ENCODE measurements at places on chromosomes 16 and 17.

- no peak for DNase-seq
These were observed 31.4 kb downstream of the B9D1 start for GRCh38 chr17:19331134-19331533.

- DNase-seq = no peak
These were observed 23.2 kb downstream of the SLC39A11 start for GRCh38 chr17:73069164-73069770.

DNA sequence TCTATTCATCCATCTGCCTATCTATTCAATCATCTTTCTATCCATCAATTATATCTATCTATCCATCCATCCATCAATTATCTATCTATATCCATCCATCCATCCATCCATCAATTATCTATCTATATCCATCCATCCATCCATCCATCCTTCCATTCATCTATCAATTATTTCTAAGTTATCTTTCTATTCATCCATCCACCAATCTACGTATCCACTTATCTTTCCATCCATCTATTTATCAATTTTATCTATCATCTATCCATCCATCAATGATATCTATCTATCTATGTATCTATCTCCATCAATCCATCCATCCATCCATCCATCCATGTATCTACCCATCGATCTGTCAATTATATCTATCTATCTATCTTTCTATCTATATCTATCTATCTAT lies 158.4 kb upstream of the ZKSCAN2 start:
- DNase-seq = no peak

DNA sequence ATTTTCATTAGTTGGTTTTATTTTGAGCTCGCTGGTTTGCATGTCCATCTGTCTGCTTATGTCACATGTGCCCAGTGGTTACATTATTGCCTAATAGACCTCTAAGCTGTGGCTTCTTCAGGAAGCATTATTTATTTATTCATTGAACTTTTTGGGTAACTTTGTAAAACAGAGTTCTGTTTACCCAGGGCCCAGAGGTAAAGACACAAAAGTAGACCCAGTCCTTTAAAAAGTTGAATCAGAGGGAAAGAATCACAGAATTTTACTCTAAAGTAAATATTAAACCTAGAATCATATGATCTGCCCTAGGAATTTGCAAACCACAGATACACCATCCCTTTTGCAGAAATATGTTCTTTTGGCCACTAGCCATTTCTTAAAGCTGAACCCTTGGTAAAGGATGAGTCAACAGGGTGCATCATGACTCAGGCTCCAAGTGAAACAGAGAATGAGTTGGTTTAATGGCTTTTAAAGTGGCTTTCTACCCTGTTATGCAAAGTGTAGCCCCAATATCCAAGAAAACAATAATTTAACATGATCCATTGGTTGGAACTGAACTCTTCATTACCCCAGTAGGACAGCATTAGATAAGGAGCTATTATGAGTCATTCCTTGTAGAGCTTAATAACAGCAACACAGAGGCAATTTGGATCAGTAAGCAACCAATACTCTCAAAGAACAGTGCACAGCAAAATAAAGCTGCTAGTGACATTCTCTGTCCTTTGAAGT lies 236.3 kb downstream of the KCNJ2 start:
- no peak for DNase-seq

DNA sequence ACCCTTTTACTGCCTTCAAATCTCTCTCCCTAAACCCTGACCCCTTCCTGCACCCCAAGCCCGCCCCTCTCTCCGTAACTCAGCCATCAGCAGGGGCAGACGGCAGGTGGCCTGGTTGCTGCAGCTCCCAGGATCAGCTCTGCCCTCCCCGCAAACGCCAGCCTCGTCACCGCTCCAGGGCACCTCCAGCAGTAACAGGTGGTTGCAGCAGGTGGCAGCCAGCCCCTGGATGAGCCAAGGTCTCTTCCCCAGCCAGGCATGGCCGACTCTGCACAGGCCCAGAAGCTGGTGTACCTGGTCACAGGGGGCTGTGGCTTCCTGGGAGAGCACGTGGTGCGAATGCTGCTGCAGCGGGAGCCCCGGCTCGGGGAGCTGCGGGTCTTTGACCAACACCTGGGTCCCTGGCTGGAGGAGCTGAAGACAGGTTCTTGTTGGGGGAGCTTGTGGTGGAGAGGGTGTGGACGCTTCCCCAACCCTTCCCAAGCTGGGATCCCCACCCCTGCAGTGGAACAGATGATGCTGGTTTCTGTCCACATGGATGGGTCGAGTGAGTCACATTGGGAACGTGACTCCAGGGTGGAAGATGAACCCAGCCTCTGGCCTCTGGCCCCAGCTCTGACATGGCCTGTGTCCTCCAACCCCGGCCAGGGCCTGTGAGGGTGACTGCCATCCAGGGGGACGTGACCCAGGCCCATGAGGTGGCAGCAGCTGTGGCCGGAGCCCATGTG lies 558 bp downstream of the HSD3B7 start:
- DNase-seq = no peak

DNA sequence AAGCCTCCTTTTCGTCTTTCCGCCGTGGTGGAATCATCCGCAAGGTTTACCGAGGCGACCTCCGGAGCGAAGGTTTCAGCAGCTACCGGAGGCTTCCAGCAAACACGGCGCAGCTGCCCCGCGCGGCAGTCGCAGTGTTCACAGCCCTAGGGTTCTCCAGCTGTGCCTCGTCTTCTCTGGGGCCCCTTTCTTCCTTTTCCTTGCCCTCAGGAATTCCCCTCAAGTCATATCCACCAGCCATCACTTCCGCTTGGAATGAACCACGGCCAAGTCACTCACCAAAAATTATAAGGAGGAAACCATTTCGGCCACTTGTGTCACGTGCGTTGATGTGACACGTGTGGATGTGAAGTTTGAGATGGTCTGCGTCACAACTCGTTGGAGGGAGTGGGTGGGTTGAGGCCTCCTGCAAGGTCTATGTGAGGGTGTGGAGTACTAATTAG lies 636 bp upstream of the ERN1 start:
- peak; percentile 58 for DNase-seq

DNA sequence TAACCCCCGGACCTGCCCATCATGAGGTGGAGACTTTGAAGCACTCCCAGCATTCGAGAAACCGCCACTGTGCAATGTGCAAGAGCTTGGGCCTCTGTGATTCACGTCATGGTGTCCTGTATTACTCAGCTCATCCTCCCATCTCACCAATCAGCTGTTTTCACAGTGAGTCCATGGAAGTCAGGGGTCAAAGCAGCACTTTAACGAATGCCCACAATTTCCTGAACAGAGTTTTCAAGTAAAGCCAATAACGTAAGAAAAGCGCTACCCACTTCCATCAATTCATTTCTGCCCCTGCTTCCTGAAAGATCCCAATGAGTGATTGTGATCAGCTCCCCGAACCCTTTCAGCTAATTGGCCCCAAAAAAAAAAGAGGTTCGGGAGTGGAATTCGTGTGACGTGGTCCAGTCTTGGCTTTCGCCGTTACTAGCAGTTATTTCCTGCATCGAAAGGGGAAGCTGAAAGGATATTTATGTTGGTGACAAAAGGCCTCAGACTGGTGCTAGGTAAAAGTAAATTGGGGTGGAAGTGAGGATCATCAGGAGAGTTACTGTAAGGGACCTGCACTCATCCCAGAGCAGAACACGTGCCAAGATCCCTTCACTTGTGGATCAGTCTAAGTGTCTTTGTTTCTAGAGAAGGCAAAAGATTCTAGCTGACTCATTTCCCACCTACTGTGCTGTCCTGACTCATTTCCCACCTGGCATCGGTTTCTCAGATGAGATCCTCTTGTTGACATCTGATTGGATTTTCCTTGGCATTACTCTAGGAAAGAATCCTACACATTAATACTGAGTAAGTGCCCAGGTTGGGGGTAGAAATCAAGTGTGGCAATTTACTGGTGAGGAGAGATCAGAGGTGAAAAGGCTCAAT lies 136.7 kb upstream of the NUDT7 start:
- no peak for DNase-seq

GRCh38 chr17:8175795-8176196 lies 384 bp downstream of the TMEM107 start:
- no peak for DNase-seq

GRCh38 chr16:13030769-13031168 lies 129.4 kb downstream of the SHISA9 start:
- no peak for DNase-seq

DNA sequence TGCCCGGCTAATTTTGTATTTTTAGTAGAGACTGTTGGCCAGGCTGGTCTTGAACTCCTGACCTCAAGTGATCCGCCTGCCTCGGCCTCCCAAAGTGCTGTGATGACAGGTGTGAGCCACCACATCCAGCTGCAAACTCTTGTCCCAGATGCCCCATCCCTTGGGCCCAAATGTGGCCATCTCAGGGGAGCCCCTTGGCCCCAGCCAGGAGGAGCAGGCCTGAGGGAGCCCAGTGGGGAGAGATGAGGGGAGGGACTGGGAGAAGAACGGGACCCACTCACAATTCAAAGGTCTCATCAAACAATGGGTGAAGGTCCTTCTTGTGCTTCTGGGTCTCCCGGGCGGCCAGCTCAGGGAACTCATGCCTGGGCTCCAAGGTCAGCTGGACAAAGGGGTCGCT lies 14.5 kb downstream of the UNC13D start:
- no peak for DNase-seq

DNA sequence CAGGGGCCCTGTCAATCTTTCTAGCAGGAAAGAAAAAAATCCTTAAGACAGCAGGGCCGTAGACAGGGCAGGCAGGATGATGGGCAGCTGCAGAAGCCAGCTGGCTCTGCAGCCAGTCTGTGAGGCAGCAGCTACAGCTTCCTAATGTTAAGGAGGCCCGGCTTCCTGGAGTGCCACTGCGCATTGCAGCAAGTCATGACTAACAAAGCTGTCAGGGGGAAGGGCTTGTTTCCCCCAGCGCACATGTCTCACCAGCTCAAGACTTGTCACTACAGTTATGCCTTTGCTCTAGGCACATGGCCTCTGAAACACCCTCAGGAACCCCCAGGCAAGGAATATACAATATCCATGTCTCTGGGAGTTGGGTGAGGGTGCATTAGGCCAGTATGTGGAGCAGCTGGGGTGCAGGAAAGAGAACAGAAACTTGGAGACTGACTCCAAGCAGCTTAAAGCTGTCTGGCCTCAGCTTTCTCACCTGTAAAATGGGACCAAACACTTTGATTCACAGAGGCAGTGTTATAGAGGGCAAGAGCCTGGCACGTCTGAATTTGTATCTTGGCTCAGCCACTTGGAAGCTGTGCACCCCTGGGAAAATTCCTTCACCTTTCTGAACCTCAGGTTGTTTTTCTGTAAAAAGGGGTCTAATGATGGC lies 220.0 kb downstream of the HAPSTR1 start:
- DNase-seq = no peak

- no peak for DNase-seq
These were observed 4.4 kb downstream of the SNAI3 start for GRCh38 chr16:88681709-88682451.

DNA sequence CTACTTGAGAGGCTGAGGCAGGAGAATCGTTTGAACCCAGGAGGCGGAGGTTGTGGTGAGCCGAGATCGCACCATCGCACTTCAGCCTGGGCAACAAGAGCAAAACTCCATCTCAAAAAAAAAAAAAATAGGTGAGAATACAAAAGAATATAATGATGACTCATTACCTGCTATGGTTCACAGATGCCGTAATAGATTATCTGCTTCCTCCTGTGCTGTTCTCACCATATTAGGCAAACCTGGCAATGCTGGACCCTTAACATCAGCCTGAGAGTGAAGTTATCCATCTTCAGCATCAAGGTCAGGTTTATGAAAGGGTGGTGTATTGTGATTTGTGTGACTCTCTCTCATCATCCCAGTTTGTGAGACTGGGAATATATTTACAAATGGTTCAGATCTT lies 271.3 kb upstream of the CPHXL start:
- DNase-seq = no peak

- DNase-seq = no peak
These were observed 7.2 kb upstream of the VASN start for GRCh38 chr16:4364196-4365013.

DNA sequence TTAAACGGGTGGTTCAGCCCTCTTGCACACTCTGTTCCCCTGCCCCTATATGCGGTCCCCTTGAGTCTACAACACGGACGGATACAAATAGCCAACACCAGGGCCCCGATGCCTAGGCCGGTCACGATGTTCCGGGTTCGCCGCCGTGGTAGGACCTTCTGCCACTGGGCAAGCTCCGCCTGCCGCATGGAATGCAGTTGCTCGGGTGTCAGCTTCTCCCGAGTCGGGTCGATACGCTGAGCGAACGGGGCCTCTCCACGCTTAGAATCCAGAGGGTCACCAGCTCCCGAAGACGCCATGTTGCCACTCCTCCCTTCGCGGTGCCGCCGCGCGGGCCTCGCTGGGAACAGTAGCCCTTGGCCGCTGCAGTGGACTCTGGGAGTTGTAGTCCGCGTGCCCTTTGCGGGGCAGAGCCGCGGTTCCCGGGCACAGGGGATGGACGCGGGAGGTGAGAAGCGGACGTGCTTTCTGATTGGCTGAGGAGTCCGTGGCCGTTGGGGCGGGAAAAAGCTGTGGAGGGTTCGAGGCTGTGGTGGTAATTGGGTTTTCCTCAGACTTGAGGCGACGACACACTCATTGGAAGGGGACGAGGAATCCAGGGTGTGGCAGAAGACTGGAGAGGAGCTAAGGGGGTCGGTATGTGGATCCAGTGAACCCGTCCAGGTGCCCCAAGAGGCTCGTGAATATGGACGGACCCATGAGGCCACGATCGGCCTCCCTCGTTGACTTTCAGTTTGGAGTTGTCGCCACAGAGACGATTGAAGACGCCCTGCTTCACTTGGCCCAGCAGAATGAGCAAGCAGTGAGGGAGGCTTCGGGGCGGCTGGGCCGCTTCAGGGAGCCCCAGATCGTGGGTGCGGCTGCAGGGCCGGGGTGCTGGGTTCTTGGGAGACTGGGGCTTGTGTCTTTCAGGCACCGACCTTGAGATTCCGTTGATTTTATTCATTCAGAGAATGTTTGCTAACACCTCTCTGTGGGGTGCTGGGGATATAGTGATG lies at the start of the genes CNTD1 and COA3:
TSS of gene CNTD1 (plus strand) at position 479 of the 998 bp plus-strand sequence. CDS start at position 686, 207 bp downstream.
TSS of gene COA3 (minus strand) at position 322 of the 998 bp plus-strand sequence. CDS start at position 299, 23 bp downstream.
- peak; percentile 65 for DNase-seq

DNA sequence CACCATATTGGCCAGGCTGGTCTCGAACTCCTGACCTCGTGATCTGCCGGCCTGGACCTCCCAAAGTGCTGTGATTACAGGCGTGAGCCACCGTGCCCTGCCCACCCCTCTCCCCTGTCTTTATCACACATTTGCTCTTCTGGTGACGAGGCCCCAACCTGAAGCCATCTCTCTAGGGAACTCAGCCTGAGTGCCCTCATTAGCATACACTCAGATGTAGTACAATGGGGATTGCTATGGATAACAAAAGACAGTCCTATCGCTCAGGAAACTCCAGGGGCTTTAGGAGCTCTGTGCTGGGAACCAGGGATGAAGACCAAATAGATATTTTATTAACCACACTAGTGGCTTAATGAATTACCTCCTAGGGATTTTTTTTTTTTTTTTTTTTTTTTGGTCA lies 100.7 kb downstream of the MARF1 start:
- DNase-seq = no peak

- no peak for DNase-seq
These were observed 60.5 kb downstream of the RAP1GAP2 start for GRCh38 chr17:2856727-2857126.

GRCh38 chr16:5977329-5977728 lies 879.7 kb upstream of the EEF2KMT start:
- DNase-seq = no peak

- DNase-seq = peak; percentile 70
These were observed 42.8 kb upstream of the ZC3H18 start for GRCh38 chr16:88527186-88527936.
